ENCODE measurements at places on chromosomes 6 and 20.

DNA sequence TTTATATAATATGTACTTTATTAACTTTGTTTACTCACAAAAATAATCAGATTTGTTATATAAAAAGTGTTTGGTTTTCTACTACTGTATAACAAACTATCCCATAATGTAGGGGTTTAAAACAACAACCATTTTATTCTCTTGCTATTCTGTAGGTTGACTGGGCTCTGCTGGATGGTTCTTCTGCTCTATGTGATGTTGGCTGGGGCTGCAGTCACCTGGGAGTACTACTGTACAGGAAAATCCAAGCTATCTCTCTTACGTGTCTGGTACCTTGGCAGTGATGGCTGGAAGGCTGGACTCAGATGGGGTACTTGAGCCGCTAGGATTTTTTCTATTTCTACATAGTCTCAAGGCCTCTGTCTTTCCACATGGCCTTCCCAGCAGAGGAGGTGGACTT lies 44.0 kb upstream of the UBR2 start:
- DNase-seq: no peak

DNA sequence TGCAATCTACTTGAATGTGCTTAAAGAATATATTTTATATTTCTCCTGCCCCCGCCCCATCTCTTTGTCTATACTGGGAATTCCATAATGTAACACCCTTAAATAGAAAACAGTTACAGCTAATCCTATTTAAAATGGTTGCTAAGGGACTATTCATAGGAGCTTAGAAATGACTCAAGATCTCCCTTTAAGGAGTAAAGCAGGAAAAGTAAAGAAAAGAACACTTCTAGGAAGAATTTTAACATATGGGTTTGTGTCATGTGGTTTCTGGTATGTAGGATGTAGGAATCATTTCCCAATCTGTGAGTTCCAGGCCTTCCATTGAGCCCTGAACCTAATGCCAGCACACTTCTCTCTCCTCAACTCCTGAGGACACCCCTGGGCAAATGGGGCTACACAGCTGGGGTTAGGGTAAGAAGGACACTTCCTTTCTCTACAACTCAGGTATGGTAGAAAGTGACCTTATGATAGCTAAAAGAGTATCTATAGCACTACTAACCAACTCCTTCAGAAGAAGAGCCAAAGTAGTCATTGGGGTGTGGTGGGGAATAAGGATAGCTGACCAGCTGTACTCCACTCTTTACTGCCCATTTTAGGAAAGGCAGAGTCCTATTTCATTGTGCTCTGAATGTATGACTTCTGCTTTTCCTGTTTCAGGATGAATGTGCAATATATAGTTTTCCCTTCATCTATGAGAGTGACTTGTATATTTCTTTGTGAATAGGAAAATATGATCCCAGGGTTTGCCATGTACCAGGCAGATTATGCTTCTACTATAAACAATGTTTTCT lies 27.3 kb downstream of the RIMS1 start:
- no peak for DNase-seq

- no peak for DNase-seq
These were observed 2177.4 kb upstream of the DEFB115 start for GRCh38 chr20:29079769-29080690.

GRCh38 chr20:15930311-15931305 lies 642.6 kb downstream of the KIF16B start:
- DNase-seq: no peak

DNA sequence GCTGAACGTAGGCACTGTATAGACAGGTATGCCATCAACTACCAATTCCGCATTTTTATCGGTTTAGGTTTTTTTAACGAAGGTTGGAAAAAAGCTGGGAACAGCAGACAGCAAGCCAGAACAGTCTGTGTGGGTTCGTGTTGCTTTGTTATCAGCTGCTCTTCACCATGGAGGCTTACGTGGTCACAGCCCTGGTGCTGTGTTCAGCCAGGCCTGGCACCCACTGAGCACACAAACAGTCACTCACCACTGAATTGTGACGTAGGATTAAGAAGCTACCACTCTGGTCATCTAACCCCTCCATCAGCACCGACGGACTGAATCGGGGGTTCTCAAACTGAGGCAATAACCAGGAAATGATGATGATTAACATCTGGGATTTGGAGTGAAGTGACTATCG lies 13.2 kb downstream of the FAM210B start:
- DNase-seq: no peak

GRCh38 chr6:44933108-44933507 lies 395.0 kb upstream of the RUNX2 start:
- DNase-seq: no peak

- DNase-seq: no peak
These were observed 31.6 kb downstream of the VEGFA start for GRCh38 chr6:43801495-43802181.

All from H54 (cell line).